ENCODE measurements at places on chromosomes 4 and X.

- no peak for DNase-seq
Measured at GRCh38 chr4:7769396-7770223, 170.1 kb downstream of the AFAP1 start.

DNA sequence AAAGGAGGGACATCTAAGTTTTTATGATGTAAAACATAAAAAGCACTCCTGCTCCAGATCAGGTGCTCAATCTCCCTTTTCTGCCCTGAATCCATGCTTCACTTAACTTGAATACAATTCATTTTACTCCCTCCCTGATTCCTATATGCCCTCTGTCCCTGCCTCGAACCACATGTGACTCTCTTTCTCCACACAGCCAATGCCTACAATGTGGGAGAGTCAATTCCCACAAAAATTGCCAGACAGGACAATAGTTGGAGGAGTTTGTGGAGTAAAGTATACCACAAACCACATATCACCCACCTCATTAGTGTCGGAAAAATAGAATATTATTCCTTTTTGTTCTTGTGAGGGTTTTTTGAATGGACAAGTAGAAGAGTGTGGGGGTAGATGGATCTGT, 9.7 kb downstream of the AMMECR1 start:
- no peak for DNase-seq

- DNase-seq: peak; percentile 37
Measured at GRCh38 chr4:15575966-15576365, 79.2 kb downstream of the FBXL5 start.

DNA sequence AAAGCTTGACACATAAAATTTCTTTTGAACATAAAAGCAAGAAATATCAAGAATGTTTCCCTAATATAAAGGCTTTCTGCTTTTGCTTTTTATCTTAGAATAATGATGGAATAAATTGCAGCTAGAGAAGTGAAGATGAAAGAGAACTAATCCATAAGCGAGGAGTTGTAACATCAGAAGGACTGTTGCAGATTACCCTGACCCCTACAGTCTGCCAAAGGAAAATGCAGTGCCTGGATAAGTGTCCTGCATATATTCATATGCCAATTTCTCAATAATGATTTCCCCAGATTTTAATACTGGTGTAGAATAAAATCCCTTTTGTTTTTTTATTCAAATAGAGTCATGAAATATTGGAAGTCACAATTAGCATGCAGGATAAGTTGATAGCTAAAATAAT, 115.9 kb downstream of the MAGEC2 start:
- DNase-seq: peak; percentile 42

GRCh38 chr4:79982601-79983322, 90.3 kb downstream of the ANTXR2 start:
- DNase-seq: peak; percentile 24

GRCh38 chrX:82742351-82742750, 765.7 kb upstream of the POU3F4 start:
- DNase-seq: no peak

GRCh38 chr4:119962631-119963030, 104.0 kb downstream of the MAD2L1 start:
- DNase-seq: no peak

- no peak for DNase-seq
Measured at GRCh38 chr4:1573830-1574459, 110.2 kb downstream of the FAM53A start.

DNA sequence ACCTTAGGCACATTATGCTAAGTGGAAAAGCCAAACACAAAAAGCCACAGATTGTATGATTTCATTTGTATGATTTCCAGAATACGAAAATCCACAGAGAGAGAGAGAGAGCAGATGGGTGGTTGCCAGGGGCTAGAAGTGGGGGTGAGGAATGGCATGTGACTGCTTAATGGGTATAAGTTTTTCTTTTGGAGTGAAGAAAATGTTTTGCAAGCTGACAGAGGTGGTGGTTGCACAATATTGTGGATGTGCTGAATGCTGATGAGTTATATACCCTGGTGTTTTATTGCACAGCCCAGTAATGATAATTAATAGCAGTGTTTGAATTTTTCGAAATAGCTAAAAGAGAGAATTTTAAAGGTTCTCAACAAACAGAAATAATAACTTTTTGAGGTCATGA, 386.1 kb upstream of the HS3ST1 start:
- DNase-seq: no peak

GRCh38 chrX:111561851-111562250, 50.4 kb downstream of the SERTM2 start:
- DNase-seq: no peak

- DNase-seq: peak; percentile 64
Measured at GRCh38 chr4:188107931-188108843, 1.2 kb downstream of the TRIML2 start.

DNA sequence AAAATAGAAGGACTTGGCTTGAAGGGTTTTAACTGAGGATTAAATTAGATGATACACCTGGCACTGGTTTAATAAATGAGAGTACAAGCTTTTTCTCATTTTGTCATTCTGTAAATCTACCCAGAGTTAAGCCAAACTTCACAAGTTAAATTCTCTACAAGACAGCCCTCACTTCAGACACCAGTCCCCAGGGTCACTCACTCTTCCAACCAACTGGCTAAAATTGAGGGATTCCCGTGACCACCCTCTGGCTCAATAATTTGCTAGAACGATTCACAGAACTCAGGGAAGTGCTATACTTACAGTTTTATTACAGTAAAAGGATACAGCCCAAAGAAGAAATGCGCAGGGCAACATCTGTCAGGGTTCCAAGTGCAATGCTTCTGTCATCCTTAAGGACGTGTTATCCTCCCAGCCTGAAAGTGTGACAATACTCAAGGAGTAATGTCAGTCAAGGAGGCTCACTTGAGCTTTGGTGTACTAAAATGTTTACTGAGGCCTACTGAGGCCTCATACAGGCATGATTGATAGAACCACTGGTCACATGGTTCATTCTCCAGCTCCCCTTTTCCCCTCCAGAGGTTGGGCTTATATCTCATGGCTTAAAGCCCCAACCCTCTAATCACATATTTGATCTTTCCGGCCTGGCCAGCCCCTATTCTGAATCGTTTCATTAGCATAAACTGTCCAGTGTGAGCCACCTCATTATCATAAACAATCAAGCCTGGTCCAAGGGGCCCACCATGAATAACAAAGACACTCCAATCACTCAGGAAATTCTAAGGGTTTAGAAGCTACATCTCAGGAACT, 9.6 kb upstream of the TMSB4X start:
- DNase-seq: no peak

DNA sequence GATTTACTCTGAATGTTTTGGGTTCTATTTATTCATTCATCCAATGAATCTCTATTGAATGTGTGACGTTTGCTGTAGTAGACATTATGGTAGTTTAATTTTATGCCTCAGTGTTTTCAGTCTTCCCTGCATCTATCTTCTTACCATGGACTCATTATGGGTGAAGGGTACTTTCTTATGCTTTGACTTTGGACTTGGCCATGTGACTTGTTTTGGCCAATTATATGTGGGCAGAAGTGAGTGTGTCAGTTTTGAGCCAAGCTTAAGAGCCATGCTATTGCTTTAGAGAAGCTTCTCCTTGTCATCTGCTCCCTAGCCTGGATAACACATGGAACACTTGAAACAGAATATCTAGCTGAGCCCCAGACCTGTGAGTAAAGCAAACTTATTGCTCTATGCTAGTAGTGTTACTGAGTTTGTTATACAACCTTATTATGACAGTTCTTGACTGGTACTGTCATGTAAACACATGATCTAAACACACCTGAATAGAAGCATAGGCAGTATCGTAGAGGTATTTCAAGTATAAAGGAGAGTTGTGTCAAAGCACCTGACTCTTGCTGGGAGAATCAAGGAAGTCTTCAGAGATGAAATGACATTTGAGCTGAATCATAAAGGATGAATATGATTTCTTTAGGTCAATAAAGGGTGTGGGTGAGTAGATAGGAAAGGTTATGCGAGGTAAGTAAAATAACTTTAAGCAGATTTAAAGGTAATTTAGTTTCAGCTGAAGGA, 128.4 kb downstream of the NAA11 start:
- DNase-seq: no peak

DNA sequence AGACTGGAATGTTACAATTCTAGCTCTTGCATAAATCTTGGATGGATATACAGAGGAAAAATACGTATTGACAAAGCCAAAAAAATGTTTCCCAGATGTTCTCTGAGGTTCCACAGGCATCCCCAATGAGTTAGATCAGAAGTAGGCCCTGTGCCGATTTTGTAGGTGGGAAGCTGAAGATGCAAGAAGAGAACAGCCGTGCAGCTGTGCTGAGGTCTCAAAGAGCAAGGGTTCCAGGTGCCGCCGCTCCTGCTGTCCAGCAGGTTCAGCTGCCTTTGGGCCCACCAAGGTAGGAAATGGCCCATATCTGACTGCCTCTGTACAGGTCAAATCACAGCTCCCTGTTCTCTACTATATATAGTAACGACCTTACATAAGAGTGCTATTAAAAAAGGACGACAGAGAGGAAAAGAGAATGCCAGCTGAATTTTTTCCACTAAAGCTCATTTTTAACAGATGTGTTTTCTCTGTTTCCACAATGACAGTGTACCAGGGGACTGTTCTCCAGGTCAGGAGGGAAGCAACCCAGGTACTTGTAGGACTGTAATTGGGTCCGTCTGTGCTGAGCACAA, 155.6 kb downstream of the CBR4 start:
- DNase-seq: peak; percentile 35
